ENCODE measurements at places on chromosomes 16 and 17. TPM values are rescaled to one million over a fixed set of nuclear protein-coding genes. Genes with fewer than 3 reads are reported as not detected.

Gene SHCBP1
- 15.5 TPM for total RNA-seq

Gene ZFP1
- 7.9 TPM for total RNA-seq

- DNase-seq: no peak
- H3K4me3 ChIP-seq: no peak overlapping the region
- peaks cover 26% of the 10 kb centered on the region for H3K36me3 ChIP-seq
- peaks cover 24% of the 10 kb centered on the region for H3K4me1 ChIP-seq
These were observed 354.8 kb downstream of the SEC14L1 start for GRCh38 chr17:77495575-77495974.

Gene CMTM2
- not detected for total RNA-seq

Gene KRTAP9-2
- total RNA-seq: not detected

- peaks cover 4% of the 10 kb centered on the region for H3K36me3 ChIP-seq
- DNase-seq: peak; percentile 86
- H3K4me3 ChIP-seq: no peak overlapping the region
- peaks cover 5% of the 10 kb centered on the region for H3K4me1 ChIP-seq
- H3K27me3 ChIP-seq: no peaks in the 10 kb centered on the region
These were observed 19.0 kb downstream of the MED24 start for GRCh38 chr17:40035162-40035559.

Gene KIF19
- not detected for total RNA-seq

Gene TNFSF12
- not detected for total RNA-seq

Gene ZNF19
- total RNA-seq: 5.7 TPM

DNA sequence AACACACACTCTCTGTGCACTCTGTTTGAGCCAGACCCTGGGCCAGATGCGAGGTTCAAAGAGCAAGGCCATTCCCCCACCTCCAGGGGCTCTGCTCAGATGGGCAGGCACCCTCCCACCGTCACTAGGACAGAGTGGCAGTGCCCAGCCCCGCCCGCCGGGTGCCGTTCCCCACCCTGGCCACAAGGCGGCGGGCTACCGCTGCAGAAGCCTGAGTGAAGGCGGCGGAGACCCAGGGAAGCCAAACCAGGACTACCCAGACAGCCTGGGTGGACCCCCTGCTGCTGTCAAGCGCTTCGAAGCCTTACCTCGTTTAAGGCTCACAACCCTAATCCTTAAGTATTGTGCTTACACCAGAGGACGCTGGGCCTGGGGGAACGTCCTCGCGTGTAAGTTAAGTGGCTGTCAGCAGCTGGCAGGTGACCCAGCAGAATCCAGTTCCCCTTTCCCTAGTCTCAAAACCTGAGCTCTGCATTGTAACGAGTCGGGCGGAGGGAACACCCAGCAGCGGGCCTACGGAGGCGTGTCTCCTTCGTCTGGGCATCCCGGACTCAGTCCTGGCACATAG is 4.5 kb downstream of the ARHGAP27 start:
- peak overlapping the region; percentile 47 for H3K4me3 ChIP-seq
- no peaks in the 10 kb centered on the region for H3K36me3 ChIP-seq
- peaks cover 63% of the 10 kb centered on the region for H3K4me1 ChIP-seq
- H3K27me3 ChIP-seq: no peaks in the 10 kb centered on the region
- DNase-seq: peak; percentile 90

DNA sequence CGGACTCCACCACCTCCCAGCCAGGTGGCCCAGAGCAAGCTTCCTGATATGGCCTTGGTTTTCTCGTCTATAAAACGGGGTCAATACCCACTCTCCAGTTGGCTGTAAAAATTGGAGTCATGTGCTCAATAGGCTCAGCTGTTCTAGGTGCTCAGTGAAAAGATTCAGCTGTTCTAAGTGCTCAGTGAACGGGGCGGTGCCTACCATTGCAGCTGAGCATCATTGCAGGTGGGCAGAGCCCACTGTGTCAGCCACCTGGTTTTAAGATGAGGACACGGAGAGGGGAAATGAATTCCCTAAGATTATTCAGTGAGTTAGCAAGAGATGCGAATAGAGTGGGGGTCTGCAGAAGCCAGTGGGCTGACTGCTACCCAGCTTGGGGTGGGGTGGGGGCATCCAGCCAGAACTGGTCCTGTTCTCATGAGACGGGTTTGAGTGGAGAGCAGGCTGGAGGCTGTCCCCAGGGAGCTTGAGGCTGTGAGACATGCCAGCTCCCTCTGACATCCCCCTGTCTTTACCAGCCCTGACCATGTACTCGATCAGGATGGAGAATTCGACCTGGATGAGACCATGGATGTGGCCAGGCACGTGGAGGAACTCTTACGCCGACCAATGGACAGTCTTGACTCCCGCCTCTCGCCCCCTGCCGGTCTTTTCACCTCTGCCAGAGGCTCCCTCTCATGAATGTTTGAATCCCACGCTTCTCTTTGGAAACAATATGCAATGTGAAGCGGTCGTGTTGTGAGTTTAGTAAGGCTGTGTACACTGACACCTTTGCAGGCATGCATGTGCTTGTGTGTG is 21.9 kb downstream of the STAT5A start:
- H3K27me3 ChIP-seq: no peaks in the 10 kb centered on the region
- H3K27ac ChIP-seq: peak overlapping the region; percentile 95
- H3K4me1 ChIP-seq: peaks cover 71% of the 10 kb centered on the region
- DNase-seq: no peak
- H3K36me3 ChIP-seq: peaks cover 7% of the 10 kb centered on the region
- no peak overlapping the region for H3K4me3 ChIP-seq

Gene SMPD3
- 5.0 TPM for total RNA-seq

Gene RAPGEFL1
- total RNA-seq: 5.6 TPM

DNA sequence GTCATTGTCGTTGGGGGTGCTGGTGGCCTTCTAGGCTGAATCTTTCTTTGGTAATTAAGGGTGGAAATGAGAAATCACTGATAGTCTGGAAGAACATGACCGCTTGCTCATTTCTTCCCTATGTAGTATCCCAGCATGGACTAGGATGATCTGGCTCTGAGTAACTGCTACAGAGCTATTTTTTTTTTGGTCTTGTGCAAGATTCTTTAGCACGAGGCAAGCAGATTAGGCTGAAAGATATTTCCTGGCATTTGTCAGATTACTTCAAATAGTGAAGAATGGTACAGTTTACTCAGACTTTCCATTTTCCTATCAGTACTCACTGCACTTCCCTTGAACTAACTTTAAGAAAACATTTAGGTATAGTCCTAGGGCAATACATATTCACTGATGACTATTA is 89.0 kb downstream of the SYCE1L start:
- no peak overlapping the region for H3K4me3 ChIP-seq
- no peak overlapping the region for H3K27ac ChIP-seq
- H3K4me1 ChIP-seq: no peaks in the 10 kb centered on the region
- no peaks in the 10 kb centered on the region for H3K36me3 ChIP-seq
- no peak for DNase-seq

Measured in Karpas-422 (cell line).